Stimulated activated effector memory CD8-positive, alpha-beta T cell treated with anti-CD3 and anti-CD28 coated beads, Interleukin-12 subunit alpha, Interleukin-12 subunit beta, amount 100 ng/mL, for 72 hours (primary cell): ENCODE measurements at places on chromosomes 13 and 19.

GRCh38 chr13:95136638-95137037 is 164.6 kb downstream of the ABCC4 start:
- no peak for DNase-seq

DNA sequence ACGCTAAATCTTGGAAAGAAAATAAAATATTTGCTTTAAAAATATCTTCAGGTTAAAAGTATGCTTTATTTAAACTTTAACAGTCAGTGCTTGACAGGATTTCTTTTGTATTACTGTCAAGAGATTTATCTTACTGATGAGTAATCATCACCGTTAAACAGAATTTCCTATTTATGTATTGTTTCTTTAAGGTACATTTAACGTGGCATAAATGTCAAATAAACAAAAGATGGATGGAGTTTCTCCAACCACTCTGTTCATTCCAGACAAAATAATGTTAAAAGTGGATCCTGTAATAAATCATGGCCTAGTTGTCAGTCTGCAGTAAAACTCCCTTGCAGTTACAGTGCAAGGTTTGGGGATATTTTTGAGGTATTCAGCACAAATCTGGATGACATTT is 298.3 kb downstream of the DIAPH3 start:
- DNase-seq, result no peak

DNA sequence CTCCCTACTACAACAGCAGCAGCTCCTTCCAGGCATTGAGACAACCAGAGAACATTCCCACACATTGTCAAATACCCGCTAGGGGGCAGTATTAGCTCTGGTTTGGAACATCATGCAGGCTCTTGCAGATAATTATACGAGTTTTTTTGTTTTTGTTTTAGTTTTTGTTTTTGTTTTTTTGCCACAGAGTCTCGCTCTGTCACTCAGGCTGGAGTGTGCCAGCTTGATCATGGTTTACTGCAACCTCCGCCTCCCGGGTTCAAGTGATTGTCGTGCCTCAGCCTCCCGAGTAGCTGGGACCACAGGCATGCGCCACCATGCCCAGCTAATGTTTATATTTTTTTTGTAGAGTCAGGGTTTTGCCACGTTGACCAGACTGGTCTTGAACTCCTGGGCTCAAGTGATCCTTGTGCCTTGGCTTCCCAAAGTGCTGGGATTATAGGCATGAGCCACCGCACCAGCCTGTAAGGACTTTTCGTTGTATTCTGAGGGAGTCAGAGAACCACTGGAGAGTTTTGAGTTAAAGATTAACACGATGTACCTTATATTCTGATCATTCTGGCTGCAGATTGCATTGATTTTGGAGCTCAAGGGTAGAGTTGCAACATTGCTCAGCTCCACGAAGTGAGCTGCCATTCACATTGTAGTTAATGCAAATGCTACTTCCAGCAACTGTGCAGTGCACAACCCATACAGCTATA is 41.7 kb upstream of the CEACAM20 start:
- peak; percentile 11 for DNase-seq

DNA sequence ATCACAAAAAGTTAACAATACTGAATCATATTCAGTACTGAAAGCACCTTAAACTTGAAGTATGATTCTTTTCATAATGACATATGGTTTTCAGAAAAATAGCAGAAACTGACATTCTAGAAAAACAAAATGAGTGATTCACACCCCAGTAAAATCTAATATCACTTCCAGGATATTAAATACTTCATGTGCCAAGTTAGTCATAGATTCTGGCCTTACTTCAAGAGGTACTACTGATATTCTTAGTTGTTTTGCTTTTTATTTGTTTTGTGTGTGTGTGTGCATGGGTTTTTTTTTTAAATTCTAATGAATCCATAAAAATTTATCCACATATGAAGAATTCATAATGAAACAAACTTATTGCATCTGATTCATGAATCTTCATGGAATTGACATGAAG is 207.9 kb upstream of the UFM1 start:
- DNase-seq, result no peak

- no peak for DNase-seq
Observed at GRCh38 chr13:51601601-51602565, 17.6 kb downstream of the WDFY2 start.

DNA sequence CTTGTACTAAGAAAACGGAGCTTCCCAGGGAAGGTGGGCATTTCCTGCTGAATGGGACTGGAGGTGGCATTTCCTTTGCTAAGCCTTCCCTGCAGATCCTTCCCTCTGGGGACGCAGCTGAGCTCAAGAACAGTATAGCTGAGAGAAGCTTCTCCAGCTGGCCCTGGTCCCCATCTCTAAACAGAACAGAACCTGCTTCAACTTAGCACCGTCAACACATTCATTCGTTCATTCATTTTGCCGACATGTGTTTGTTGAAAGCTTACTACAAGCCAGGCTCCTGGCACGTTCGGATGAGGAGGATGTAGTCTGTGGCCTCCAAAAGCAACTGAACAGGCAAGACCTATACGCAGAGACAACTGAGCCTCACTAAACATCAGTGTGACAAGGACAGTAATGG is 36.6 kb upstream of the PEPD start:
- no peak for DNase-seq

DNA sequence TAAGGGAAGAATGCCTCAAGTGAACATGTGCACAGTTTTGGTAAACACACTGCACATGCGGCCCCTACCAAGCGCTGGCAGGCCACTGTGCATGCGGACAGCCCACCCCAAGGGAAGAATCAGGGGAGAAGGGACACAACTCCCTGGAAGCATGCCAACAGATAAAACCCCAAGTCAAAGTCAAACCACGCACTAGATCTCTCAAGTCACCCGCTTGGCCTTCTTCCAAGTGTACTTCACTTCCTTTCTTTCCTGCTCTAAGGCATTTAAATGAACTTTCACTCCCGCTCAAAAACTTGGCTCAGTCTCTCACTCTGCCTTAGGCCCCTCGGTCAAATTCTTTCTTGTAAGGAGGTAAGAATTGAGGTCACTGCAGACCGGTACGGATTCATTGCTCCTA is 4.6 kb upstream of the RFXAP start:
- no peak for DNase-seq

DNA sequence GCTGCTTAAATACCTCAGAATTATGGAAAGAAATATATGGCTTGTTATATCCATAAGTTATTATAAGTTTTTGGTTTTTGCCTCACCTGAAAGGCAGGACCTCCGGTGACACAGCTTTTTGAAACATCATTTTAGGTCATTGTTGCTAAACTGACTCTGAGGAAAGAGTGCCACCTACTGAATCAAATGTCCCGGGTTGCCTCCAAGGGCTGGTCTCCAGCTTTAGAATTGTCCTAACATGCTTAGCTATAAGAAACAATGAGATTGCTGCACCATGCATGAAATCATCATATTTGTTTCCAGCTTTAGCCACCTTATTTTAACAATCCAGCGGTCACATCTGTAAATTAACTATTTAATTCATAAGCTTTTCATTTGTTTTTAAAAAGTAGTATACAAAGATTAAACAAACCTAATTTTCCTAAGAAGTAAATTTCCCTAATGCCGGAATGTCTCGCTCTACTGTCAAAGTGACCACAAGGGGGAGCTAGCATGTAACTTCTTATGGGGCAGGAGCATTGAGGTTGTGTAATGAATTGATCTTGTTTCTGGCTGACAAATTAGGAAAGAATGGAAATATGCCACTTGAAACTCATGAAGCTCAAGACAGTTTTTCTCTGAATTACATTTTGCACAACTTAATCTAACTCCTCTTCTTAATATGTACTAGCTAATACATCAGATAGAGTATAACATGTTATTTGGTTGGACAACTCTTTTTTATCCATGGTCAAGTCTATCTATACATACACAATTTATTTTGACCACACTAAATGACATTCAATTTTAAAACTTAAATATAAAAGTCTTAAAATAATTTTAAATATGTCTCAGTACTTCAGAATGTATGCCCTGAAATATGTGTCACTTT is 6.7 kb upstream of the PCDH17 start:
- DNase-seq, result no peak
